ENCODE measurements at places on chromosomes 7 and 10. TPM values are rescaled to one million over a fixed set of nuclear protein-coding genes. Genes with fewer than 3 reads are reported as not detected.

Gene TMEM176B
- total RNA-seq, result 0.54 TPM

Gene TMEM196
- not detected for total RNA-seq

Gene LRCH4
- 4.5 TPM for total RNA-seq

Gene FAM25A
- total RNA-seq, result not detected

Gene EPHA1
- 6.0 TPM for total RNA-seq

- no peak for DNase-seq
- no peaks in the 10 kb centered on the region for H3K36me3 ChIP-seq
- H3K27me3 ChIP-seq, result peaks cover 5% of the 10 kb centered on the region
- peaks cover 41% of the 10 kb centered on the region for H3K4me1 ChIP-seq
- H3K27ac ChIP-seq, result no peak overlapping the region
These were observed 301.0 kb downstream of the PRPF18 start for GRCh38 chr10:13887761-13888160.

GRCh38 chr10:95487994-95488393, 73.2 kb downstream of the SORBS1 start:
- no peaks in the 10 kb centered on the region for H3K4me1 ChIP-seq
- H3K27ac ChIP-seq, result no peak overlapping the region
- H3K27me3 ChIP-seq, result no peaks in the 10 kb centered on the region

DNA sequence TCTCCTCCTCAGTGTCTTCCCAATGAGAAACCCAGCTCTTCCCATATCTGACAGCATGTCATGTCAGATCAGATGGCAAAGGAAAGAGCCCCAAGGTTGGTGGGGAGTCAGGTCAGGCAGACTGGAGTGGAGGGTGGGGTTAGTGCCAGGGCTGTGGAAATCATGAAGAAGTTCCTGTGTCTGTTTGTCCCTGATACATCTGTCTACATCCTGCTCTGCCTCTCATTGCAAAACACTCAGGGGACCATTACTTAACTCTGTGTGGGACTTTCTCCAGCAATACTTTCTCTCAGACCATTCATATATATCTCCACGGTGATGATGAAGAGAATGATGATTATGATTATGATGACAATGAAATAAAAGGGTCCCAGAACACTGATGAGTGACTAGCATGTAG, 3.3 kb downstream of the PRRT4 start:
- H3K27me3 ChIP-seq, result peaks cover 93% of the 10 kb centered on the region
- H3K4me1 ChIP-seq, result peaks cover 7% of the 10 kb centered on the region
- no peaks in the 10 kb centered on the region for H3K36me3 ChIP-seq
- H3K27ac ChIP-seq, result no peak overlapping the region
- H3K4me3 ChIP-seq, result no peak overlapping the region

DNA sequence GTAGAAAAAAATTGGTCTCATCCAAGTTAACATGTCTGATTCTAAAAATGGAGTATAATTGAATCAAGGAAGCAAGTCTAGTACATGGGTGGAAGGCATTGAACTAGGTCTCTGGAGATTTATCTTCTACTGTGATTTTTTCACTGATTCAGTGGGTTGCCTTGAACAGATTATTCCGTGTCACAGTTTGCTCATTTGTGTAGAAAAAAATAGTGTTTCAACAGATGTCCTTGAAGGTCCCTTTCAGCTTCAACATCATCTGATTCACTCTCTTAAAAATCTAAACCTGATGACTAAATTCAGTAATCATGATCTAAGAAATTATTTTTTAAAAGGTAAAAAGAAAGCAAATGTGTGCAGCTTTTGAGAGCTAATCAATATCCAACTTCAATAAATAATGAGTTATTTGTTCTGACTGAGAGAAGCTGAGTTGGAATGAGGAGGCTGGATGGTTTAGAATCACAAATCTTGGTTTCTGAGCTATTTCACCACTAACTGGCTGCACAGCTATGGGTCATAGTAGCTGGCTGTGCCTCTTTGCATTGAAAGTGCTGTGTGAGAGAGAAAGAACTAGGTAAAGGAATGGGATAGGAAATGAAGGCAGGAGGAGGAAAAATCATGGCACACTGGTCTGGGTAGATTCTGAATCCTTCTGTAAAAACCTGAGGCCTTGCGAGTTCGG, 221.5 kb upstream of the MDFIC start:
- H3K4me3 ChIP-seq, result no peak overlapping the region
- H3K4me1 ChIP-seq, result no peaks in the 10 kb centered on the region
- peaks cover 4% of the 10 kb centered on the region for H3K36me3 ChIP-seq
- no peak for DNase-seq

DNA sequence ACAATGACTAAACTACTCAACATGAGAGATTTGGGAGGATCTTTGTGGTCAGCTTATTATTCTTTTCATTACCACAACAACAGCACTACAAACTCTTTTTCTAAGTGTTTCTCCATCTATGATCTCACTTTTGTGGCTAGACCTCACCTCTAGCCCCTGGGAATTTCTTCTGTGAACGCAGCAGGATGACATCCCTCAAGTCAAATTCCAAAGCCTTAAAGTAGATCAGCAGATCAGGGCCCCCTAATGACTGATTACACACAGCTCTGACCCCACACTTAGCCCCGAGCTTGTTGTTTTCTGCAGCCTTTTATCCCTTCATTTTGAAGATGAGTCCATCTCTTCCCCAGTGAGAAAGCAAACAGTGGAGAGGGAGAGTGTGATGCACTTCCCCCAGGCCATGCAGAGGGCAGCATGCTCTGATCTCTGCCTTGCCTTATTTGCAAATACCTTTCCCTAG, 27.3 kb downstream of the TFAM start:
- DNase-seq, result peak; percentile 38
- H3K27me3 ChIP-seq, result no peaks in the 10 kb centered on the region
- peaks cover 6% of the 10 kb centered on the region for H3K4me1 ChIP-seq
- no peak overlapping the region for H3K27ac ChIP-seq

DNA sequence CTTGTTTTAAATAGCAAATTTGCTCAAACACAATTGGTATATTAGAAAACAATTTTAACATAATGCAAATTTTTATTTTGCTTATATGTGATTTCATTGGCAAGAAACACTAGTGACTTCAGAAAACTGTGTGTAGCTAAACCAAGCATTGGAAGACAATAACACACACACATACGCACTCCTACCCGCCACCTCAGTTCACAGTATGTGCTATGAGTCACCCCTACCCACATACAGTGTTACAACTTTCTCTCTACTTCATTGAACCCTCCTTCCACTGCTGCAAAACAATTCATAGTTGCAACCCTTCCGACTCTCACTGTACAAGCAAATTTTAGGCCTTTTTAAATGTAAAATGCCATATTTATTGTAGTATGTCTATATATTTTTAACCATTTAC, 119.9 kb upstream of the THSD7A start:
- H3K4me1 ChIP-seq, result no peaks in the 10 kb centered on the region
- H3K27ac ChIP-seq, result no peak overlapping the region
- H3K27me3 ChIP-seq, result no peaks in the 10 kb centered on the region
- no peaks in the 10 kb centered on the region for H3K36me3 ChIP-seq
- no peak overlapping the region for H3K4me3 ChIP-seq

- no peaks in the 10 kb centered on the region for H3K4me1 ChIP-seq
- DNase-seq, result no peak
- H3K27me3 ChIP-seq, result no peaks in the 10 kb centered on the region
- H3K36me3 ChIP-seq, result peaks cover 24% of the 10 kb centered on the region
- no peak overlapping the region for H3K4me3 ChIP-seq
These were observed 16.2 kb downstream of the FAM200A start for GRCh38 chr7:99535667-99536066.

DNA sequence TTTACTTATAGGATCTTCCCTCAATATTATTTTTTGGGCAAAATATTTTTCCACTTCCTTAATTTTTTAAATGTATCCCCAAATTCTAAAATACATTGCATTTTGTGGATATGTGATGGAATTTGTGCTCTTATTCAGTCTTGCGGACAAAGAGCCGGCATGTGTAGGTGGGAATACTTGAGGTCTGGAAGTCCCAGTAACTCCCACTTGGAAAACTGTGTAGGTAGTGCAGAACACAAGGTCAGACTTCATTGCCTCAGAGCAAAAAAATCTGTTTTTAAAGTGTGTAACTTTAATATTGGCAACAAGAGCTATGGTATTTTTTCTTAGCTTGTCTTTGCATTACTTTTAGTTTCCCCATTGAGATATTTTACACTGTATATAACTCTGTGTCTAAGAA, 68.5 kb upstream of the SEMA3A start:
- no peak overlapping the region for H3K4me3 ChIP-seq
- no peaks in the 10 kb centered on the region for H3K36me3 ChIP-seq
- DNase-seq, result no peak
- no peak overlapping the region for H3K27ac ChIP-seq
- no peaks in the 10 kb centered on the region for H3K4me1 ChIP-seq
- H3K27me3 ChIP-seq, result no peaks in the 10 kb centered on the region

DNA sequence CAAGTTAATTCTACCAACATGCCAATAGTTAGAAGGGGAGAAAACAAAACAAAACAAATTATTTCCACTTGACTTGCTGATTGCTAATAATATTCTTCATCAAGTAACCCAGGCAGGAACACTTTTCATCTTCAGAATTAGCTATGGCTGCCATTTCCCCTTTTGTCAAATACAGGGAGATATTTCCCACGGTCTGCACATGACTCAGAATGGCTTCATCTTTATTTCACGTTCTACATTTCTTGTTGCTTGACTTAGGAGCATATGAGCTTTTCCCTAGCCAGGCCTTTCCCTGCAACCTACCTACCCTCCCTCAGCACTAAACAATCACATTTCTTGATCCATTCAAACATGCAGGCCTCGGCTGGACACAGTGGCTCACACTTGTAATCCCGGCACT, 6.5 kb downstream of the CPVL start:
- H3K27ac ChIP-seq, result no peak overlapping the region
- DNase-seq, result no peak
- H3K4me3 ChIP-seq, result no peak overlapping the region
- H3K27me3 ChIP-seq, result peaks cover 10% of the 10 kb centered on the region
- peaks cover 9% of the 10 kb centered on the region for H3K4me1 ChIP-seq
- H3K36me3 ChIP-seq, result no peaks in the 10 kb centered on the region

- no peaks in the 10 kb centered on the region for H3K4me1 ChIP-seq
- H3K27me3 ChIP-seq, result peaks cover 22% of the 10 kb centered on the region
These were observed 62.9 kb upstream of the FAM171A1 start for GRCh38 chr10:15433850-15434537.

DNA sequence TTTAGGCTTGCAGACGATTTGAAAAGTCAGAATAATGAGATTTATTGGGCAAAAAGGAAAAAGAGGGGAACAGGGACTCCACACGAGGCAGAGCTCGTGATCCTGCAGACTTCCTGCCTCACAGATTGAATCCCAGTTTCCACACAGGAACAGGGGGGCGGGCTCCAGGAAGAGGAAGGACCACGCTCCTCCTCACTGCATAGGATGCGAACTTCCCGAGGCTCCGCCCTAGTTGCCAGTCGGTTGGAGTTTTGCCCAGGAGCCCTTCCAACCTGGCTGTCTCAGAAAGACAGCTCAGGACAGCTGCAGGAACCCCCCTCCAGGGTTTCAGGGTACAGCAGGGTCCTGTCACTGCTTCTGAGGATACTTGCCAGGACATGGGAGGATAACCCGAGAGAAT, 488.3 kb upstream of the ADARB2 start:
- H3K4me1 ChIP-seq, result no peaks in the 10 kb centered on the region
- no peak for DNase-seq
- no peak overlapping the region for H3K4me3 ChIP-seq
- no peaks in the 10 kb centered on the region for H3K27me3 ChIP-seq
- no peak overlapping the region for H3K27ac ChIP-seq
- no peaks in the 10 kb centered on the region for H3K36me3 ChIP-seq

- DNase-seq, result no peak
- no peak overlapping the region for H3K27ac ChIP-seq
- peaks cover 7% of the 10 kb centered on the region for H3K4me1 ChIP-seq
- no peaks in the 10 kb centered on the region for H3K36me3 ChIP-seq
- H3K27me3 ChIP-seq, result peaks cover 40% of the 10 kb centered on the region
These were observed 7.1 kb downstream of the INHBA start for GRCh38 chr7:41695661-41696322.

DNA sequence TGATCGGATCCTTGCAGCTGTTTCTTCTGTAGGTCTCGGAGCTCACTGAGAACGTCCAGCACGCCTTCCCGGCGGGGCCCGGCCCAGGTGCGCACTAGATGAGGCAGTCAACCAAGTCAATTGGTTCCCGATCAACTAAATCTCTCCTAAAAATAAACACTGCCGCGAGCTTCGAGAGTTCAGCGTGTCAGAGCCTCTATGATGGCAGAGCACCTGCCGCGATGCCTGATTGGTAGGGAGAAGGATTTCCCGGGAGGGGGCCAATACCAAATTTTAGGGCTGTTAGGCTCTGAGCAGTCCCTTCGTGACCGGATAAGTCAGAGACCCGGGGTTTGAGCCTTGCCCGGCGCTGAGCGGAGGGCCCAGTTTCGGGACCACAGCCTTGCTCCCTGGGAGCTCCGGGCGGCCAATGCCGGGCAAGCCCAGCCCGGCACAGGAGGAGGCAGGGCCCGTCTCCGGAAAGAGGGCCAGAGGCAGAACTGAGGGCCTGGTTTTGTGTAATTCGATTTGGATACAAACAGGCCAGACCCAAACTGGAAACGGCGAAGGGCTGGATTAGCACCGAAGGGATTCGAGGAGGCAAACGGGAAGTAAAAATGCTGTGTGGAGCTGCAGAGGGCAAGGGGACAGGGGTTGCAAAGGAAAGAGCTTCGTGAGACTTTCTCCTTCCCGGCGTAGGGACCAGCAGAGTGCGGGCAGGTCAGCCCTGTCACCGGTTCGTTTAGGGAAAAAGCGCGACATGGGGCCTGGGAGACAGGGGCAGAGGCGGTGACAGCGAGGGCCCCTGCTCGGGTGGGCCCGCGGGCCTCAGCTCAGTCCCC, 569 bp downstream of the SLC26A5 start:
- H3K4me1 ChIP-seq, result peaks cover 11% of the 10 kb centered on the region
- peak overlapping the region; percentile 50 for H3K4me3 ChIP-seq
- H3K27ac ChIP-seq, result no peak overlapping the region
- H3K36me3 ChIP-seq, result no peaks in the 10 kb centered on the region
- peak; percentile 21 for DNase-seq

- H3K27me3 ChIP-seq, result no peaks in the 10 kb centered on the region
- H3K4me1 ChIP-seq, result no peaks in the 10 kb centered on the region
- no peak overlapping the region for H3K4me3 ChIP-seq
- no peaks in the 10 kb centered on the region for H3K36me3 ChIP-seq
- no peak for DNase-seq
These were observed 13.1 kb upstream of the SHH start for GRCh38 chr7:155825336-155825735.

All from neural progenitor cell (in vitro differentiated cells).